Stimulated activated CD8-positive, alpha-beta memory T cell treated with anti-CD3 and anti-CD28 coated beads, Interleukin-4, amount 100 ng/mL, for 24 hours (primary cell): ENCODE measurements at places on chromosomes 5 and 9.

- DNase-seq, result no peak
Measured at GRCh38 chr9:78932849-78933627, 636.1 kb downstream of the PSAT1 start.

DNA sequence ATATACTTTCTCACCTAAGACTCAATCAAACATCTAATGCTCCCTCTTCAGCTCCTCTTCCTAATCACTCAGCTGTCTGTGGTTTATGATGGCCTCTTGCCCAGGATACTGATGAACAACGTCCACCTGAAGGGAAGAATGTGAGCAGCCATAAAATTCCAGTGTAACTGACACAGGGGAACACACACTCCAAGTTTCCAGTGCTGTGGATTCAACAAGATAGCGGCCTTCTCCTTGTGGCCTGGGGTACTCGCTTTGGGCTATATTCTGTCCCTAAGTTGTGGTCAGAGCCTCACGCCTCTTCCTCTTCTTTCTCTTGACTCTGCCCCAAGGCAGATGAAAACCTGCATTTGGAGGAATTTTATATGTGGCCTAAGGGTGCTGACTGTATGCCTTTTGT, 11.7 kb downstream of the B4GALT1 start:
- no peak for DNase-seq

DNA sequence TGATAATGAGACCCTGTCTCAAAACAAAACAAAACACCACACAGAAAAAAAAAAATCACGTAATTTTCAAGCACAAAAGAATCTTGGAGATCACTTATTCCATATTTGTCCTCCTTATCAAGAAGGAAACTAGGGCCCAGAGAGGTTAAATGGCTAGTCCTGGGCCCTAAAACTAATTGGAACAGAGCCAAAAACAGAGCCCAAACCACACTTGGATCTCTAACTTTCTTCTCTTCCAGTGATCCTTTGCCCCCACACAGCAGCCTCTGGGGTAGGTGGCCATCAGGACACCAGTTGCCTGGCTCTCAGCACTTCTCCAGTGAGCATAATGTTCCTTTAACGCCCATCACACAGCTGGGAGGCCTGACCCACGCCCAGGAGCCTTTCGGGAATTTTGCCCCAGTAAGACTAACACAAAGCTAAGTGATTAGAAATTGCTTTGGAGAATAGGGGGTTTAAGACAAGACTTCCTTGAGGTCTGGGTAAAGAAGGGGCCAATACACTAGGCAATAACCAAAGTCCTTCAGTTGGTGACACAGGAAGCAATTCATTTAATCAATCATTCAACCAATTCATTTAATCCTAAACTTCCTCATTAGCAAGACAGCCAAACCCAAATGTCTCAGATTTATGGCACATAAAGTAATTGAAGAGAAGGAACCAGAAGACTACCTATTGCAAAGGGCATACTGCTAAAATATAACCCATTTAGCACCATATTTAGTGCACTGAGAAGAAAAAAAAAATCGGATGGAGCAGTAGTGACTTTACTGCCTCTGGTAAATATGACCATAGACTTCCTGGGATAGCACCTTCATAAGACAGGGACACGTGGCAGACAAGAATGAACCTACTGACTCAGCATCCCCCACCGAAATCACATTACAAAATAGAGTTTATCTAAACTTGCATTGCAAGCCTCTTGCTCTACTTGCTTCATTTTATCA, 77.8 kb downstream of the ZNF608 start:
- no peak for DNase-seq

DNA sequence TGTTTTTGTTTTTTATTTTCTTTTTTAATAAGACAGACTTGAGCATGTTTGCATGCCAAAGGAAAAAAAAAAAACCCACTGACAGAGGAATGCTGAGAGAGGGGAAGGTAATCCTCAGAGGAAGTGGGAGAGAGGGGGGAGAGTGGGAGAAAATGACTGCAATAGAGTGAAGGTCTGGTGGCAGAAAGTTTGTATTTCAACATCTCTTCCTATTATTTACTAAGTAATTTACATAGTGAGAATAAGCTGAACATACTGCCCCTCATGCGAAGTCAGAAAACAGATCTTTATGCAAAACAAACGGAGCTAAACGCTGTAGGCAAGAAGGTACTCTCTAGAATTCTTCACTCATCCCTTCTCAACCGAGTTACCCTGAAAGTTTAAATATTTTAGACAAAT, 45.0 kb downstream of the ELL2 start:
- DNase-seq, result no peak

DNA sequence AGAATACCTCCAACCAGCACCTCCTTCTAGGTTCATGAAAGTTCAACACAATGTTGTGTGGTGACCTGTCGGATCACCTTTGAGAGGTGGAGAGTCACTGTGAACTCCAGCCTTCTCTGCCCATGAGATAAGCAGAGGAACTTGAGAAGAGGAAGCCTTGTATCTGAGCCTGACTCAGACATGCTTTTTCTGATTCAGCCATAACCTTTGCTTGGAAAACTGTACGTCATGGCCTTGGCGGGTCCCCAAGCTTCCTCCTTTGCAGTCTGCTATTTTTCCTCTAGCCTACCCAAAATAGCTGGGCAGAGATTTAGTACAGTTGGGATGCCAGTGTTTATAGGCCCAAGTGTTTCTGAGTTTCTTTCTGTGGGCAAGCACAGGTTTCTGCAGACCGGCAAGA, 274.7 kb downstream of the CETN3 start:
- no peak for DNase-seq

DNA sequence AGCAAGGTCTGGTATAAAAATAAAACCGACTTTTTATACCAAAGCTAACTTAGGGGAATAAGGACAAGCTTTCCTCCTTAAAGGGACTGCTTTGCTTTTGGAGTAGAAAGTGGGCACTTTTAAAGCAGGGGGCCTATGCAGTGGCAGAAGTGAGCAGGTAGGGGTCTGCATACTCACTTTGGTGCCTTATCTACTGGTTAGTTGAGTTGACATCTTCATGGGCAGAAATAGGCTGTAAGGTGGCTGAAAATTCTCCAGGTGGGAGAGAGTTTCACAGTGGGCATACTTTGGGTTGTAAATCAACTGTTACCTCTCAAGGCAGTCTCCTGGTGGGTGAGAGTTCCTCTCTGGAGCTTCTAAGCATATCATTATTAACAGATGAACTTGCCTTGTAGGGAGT, 24.8 kb downstream of the OSMR start:
- DNase-seq, result no peak

DNA sequence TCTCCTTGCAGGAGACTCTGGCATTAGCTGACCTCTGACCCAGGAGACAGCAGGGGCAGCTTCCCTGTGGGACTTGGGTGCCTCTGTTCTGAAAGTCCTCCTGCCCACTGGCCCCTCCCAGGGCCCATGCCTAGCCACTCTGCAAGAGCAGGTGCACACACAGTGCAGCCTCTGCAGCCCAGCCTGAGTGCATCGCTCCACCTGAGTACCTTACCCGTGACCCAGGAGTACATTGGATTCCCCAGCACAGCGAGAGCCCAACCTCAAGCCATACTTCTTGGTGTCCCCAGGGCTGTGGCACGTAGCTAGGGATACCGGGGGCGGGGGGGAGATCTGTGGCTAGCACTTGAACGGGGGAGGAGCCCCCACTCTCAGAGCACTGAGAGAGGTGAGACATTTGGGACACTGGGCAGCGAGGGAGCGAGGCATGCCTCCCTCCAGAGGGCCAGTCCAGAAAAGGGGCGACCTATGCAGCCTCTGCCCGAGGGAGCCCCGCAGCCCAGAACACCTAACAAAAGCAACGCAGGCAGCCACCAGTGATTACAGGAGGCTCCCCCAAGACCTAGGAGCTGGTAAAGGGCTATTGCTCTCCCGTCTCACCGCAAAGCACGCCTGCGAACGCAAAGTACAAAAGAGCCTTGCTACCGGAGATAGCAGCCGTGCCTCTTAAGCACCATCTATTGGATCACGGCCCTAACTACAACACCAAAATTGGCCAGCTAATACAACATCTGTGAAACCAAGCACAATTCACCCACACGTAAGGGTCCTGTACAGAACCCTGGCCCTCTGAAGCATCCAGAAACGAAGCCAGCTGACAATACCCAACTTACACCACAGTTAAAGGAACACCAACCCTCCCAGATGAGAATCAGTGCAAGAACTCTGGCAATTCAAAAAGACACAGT, 826 bp upstream of the PRDM9 start:
- no peak for DNase-seq

DNA sequence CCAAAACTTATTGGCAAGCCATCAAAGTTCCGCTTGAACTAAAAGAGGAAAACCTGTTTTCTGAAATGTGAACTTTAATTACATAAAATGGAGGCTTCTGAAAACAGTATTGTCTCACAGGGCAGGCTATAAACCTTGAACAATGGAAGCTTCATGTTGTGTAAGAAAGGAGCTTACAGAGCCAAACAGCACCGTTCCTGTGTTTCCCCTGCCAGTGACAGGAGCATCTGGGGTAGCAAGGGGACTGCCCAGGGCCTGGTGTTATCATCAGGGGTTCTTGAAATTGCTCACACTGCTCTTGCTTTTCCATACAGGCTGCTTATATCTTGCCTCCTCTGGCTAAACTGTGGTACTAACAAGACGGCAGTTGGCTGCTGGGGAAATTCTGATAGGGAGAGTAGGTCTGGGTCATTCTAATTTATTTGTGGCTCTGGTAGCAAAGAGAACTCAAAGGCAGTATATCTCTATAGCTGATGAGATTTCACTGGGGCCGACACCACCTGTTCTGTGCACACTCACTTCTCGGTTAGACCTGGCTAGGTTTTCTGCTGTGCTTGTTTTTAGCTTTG, 40.4 kb downstream of the BASP1 start:
- DNase-seq, result no peak

DNA sequence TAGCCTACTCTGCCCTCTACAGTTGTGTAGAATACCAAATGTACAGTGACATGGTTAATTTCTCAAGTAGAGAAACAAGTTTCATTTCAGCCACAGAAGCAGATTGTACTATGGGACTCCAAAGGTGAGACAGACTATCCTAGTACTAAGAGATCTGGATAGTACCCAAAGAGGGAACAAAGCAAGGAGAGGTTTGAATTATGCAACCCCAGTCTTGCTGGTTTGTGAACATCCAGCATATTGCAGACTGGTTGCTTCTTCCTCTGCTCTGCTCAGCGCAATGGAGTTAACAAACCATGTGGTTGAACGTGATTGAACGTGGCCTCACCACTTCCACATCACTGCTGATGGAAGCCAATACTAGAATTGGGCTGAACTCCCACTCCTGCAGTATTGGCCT, 43.3 kb upstream of the ALDOB start:
- DNase-seq, result no peak

DNA sequence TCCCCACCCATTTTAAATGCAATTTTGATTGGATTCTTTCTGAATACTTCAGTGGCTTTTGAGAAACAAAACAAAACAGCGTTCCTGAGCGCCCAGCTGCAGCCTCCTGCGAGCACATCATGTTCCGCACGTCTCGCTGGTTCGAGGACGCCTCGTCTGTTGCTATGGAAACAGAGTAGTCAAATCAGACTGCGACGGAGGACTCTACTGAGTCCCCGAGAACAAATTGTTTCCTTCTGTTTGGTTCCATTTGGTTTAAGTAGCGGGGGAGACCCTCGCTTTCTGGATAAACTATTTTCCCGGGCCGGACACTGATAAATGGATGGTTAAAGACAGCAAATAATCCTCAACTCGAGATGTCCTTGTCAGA, 69.0 kb downstream of the SLC28A3 start:
- no peak for DNase-seq

GRCh38 chr5:1751864-1752822, 47.5 kb downstream of the MRPL36 start:
- no peak for DNase-seq

DNA sequence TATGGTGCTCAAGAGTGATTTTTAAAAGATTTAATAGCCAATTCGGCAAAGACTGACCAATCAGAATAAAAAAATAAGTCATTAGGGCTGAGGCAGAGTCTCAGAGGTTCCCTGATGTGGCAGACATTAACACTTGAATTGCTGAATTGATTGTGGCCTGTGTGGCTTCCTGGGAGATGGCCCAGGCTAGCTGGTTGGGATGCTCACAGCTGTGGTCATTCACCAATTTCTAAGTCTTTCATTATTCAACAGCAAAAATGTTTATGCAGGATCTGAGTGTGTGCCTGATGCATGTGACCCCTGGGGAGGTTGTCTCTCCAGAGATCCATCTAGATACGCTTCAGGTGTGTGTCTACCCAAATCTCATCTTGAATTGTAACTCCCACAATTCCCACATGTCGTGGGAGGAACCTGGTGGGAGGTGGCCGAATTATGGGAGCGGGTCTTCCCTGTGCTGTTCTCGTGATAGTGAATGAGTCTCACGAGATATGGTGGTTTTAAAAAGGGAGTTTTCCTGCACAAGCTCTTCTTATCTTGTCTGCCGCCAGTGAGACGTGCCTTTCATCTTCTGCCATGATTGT, 632.6 kb upstream of the SEMA6A start:
- no peak for DNase-seq

DNA sequence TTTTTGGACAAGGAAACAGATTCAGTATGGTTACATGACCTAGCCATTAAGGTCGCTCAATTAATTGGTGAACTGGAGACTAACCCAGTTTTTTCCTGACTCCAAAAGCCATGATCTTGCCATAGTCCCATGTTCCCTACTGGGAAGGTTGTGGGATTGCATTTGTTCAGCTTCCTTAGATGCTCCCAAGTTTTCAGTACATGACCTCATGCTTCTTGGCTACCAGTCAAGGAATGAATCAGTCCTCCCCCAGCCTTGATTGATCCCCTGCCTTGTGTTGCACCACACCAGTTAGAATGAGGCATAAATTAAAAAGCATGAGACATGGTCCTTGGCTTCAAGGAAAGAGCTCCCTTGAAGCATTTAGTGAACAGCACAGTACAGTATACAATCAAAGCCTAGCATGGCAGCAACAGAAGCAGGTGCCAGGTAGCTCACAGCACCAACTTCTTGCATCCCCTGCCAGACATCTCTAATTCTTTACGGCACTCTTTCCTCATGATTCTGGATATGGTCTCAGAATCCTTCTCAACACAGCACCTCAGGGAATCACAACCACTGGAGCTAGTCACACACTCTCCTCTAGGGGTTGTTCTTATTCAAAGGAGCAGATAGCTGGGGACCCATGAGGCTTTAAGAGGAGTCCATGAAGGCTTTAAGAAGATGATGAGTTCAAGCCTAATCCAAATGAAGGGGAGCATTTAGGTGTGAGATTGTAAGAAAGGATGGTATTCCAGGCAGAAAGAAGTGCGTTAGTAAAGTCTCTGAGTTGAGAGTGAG, 295.5 kb upstream of the CLINT1 start:
- no peak for DNase-seq

DNA sequence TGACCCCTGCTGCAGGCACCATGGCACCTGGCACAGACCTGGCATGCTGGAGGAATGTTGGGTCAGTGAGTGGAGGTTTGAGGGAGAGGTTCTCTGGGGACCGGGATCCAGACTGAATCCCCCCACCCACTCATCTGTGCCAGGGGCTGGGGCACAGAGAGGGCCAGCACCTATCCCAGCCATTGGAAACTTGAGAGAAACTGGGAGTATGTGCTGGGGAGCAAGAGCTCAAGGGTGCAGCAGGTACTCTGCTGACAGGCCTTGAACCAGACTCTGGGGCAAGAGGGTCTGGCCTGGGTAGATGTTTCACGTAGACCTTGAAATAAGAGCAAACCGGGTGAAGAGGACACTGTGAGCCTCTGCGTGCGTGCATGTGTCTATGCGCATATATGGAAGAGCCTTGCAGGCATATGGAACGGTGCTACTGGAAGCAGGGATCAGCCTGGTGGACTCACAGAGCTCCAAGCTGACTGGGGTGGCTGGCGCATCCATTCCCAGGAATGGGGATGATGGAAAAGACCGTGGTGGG, 8.8 kb downstream of the FGF18 start:
- DNase-seq, result no peak
